HuH-7 (cell line): ENCODE measurements at places on chromosomes 5 and 9.

DNA sequence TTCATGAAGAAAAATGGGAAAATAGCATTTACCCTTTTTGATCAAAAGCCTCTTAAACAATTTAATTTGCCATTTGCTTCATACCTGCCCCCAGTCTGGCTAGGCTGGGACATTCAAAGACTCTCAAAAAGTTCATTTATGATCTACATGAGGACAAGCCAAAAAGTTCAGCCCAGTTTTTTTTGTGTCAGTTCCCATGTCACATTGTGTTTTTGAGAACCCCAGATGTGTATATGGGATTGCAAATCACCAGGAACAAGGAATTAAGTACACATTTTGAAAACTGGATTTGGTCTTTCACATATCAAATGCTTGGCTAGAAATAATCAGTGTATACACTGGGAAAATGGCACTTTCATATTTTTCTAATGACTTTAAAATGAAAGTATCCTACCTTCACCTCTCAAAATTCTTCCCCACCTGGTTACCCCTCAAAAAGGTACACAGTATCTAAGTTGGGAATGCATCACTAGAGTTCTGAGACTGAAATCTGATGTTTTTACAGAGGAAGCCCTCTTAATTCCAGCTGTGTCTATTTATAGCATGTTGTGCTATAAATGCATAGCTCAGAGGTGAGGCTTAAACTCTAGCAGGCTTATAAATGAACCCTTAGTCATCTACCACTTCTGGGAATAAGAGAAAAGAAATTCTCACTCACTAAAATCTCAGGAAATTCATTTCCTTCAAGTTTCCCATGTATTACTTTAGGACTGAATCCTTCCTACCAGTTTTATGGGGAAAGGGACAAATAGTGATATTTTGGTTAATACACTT, 9.3 kb downstream of the STOM start:
- DNase-seq = no peak

- no peak for DNase-seq
Observed at GRCh38 chr9:110520120-110520701, 59.3 kb downstream of the SVEP1 start.

- DNase-seq = no peak
Observed at GRCh38 chr9:124330011-124330697, 72.4 kb downstream of the NEK6 start.

DNA sequence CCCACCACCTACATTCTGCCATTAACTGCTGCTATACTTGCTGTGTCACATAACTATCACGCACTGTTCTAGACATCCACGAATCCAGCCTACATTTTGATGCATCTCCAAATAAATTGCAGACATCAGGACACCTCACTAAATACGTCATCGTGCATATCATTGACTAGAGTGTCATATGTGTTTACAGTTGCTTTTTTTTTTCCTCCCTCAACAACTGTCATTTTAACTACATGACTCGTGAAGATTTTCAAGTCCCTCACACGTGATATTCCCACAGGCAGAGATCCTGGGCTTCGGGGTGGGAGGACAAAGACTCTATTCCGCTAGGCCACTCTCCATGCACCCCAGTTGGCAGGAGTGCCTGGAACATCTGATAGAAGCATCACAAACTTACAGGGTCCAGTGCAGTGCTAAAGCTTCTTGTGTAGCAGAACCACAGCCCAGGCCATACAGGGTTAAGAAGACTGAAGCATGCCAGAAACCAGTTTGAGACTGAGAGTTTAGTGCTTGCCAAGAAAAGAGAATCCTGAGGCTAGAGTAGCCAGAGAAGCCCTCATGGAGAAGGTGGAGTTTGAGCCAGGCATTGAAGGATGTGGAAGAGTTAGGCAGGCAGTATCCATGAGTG, 1.1 kb downstream of the PCYOX1L start:
- no peak for DNase-seq

DNA sequence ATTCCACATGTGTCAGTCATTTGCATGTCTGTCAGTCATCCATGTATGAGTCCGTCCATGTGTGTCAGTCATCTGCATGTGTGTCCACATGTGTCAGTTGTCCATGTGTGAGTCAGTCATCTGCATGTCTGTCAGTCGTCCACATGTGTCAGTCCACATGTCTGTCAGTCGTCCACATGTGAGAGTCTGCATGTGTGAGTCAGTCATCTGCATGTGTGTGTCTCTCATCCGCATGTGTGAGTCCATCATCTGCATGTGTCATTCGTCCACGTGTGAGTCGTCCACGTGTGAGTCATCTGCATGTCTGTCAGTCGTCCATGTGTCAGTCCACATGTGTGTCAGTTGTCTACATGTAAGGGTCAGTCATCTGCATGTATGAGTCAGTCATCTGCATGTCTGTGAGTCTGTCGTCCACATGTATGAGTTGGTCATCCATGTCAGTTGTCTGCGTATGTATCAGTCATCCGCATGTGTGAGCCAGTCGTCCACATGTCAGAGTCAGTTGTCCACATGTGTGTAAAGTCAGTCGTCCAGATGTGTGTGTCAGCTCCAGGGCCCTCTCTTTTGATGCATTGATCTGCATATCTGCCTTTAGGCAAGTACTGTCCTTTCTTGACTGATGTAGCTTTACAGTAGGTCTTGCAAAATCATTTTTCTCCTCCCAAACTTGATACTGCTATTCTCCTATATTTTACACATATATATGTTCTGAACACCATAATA, 72.5 kb upstream of the CACNA1B start:
- DNase-seq = no peak

DNA sequence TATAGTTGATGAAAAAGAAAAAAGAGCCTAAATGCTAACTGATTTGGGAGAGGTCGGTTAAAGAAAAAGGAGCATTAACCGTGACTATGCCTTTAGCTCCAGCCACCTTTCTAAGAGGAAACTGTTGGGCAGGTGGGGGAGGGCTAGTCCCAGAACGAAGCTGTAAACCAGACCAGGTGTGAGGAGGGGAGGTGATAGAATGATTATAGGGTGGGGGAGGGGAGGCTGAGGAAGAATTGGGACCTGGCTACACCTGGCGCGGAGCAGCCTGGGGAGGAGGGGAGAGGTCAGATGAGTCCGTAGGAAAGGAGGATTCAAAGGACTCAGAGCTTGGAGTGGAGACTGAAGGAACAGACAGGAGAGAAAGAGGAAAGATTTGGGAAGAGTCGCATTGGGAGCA, 73.4 kb downstream of the PHAX start:
- DNase-seq = no peak

- DNase-seq = no peak
Observed at GRCh38 chr5:171820561-171820960, 34.9 kb downstream of the SMIM23 start.

DNA sequence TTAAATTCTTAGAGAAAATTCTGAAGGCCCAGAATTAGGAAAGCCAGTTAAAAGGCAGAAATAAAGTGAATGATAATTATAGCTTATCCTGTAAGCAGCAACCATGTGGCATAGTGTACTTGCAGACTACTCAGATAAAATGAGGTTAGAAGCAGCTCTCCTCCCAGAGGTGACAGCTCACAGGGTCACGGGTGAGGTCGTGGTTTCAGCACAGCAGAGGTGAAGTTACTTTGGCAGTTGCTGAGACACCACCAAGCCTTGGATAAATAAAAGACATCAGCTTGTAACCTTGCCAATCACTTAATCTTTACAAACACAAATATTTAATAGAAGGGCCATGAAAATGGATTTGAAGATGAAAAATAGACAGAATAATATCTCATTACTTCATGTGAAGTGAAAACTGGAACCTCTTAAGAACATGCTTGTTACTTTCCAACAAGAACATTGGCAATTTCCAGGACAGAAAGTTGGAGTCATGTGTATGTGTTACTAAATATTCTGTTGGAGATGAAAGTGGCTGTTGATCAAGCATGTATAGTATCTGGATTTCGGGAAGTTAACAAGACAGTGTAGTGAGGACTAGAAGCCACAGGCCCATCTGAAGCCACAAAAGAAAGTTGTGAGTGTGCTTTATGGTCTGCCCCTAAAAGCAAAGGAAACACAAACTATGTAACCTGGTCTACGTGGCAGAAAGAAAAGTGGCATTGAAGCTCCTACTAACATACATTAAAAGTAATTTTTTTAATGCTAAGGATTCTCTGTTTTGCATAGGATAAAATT, 134.4 kb downstream of the ERCC6L2 start:
- DNase-seq = no peak
